ENCODE measurements at places on chromosomes 13 and 19.

DNA sequence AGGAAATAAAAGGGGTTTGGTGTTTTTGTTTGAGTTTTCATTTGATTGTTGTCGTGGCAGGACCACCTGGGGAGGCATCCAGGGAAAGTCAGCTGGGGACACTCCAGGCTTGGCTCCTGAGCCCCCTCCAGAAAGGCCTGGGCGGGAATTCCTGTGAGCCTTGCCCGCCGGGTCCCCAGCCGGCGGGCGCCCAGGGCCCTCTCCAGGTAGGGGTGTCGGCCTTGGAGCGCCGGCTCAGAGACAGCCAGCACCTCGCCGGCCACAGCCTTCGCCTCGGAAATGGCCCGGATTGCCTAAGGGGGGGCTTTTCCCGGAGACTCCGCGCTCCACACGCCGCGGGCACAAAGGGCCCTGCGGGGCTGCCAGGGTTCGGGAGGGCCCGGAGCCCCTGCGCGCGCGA lies 125.0 kb downstream of the TNFRSF19 start:
- DNase-seq: no peak

DNA sequence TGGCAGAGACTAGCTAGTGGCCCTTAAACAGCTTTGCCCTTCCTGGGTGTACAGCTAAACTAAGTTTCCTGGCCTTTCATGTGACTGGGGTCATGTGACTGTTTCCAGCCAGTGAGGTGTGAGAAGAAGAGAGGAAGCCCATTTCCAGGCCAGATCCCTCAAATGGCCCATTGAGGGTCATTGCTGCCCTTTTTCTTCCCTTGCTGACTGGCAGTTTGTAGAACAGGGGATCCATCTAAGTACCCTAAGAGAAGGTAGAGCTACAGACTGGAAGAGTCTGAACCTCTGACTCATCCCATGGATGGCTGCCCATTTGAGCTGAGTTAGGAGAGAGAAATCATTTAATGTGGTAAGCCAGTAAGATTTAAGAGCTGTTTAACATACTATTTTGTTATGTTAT lies 2.8 kb downstream of the SWSAP1 start:
- DNase-seq: peak; percentile 26

GRCh38 chr19:44575116-44575700 lies 38.2 kb upstream of the IGSF23 start:
- DNase-seq: no peak

- no peak for DNase-seq
Measured at GRCh38 chr13:93953841-93954240, 525.6 kb downstream of the DCT start.

- no peak for DNase-seq
Measured at GRCh38 chr19:7907544-7907943, 3.9 kb downstream of the MAP2K7 start.

GRCh38 chr19:38278751-38279150 lies 14.4 kb downstream of the SPINT2 start:
- DNase-seq: no peak

DNA sequence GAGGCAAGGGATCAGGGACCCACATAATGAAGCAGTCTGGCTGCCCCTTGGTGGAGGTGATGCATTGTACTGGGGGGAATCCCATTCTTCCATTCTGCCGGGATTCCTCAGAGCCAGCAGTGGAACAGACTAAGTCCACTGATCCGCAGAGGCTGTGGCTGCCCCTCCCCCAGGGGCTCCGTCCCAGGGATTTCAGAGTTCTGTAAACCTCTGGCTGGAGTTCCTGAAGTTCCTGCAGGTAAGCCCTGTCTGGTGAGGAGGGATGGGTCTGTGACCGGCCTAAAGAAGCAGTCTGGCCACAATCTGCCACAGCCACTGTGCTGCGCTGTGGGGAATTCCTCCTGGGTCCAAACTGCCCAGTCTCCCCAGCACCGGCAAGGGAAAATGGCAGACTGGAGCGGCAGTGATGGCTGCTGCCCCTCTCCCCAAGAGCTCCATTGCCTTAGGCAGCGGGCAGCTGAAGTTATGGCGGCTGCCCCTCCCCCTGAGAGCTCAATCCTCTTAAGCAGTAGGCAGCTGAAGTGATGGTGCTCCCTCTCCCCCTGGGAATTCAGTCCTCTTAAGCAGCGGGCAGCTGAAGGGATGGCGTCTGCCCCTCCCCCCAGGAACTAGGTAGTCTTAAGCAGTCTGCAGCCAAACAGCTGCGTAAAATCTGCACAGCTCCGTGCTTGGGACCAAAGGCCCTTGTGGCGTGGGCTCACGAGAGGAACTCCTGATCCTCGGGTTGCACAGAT lies 155.7 kb downstream of the PCDH17 start:
- no peak for DNase-seq

DNA sequence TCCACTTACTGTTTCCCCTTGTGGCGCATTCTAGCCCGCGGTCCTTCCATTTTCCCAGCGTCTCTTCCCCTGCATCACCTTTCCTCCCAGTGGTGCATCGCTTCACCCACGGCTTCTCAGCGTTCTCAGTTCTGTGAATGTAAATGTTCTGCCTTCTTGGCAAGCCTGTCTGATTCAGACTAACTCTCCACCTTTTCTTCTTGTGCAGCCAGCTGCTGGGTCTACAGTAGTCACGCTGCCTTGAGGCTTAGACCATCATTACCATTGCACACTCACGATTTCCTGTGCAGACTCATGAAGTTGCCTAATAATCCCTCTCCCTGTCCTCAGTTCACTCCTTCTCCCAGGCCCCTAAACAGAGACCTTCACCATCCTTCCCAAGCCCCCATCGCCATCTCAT lies 75.0 kb downstream of the DHRS12 start:
- no peak for DNase-seq

DNA sequence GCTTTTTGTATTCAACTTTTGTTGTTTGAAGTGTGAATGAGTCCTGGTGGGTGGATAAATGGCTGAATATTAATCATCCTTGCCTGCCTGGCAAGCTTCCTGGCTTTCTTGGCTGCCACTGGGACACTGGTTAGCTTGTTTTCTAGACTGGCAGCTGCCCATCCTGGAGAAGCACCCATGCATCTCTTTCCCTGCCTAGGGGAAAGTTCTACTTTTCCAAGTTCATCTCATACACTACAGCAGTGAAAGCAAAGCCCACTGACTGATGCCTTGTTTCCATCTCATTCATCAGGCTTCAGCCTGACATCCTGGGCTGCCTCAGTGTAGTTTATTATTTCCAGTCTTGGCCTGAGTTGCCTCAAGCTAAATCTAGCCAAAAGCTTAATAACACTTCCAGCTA lies 244.8 kb downstream of the PCDH20 start:
- DNase-seq: no peak

- DNase-seq: no peak
Measured at GRCh38 chr19:49883094-49883493, 5.6 kb downstream of the TBC1D17 start.

DNA sequence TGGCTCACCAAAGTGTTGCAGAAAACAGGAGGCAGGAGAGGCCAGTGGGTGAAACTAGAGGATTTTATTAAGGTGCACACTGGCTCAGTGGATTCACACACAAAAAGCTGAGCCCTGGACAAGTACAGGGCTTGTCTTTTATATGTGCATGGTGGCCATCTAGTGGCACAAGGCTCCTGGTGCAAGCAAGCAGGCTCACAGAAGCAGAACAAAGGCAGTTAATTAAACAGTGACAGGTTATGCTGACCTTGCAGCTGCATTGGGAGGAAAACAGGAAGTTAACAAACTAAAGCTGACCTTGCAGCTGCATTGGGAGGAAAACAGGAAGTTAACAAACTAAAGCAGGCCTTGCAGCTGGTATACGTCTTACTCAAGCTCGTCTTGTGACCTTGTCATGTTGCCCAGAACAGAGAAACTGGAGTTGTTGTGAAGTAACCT lies 65.3 kb upstream of the ZNF681 start:
- peak; percentile 29 for DNase-seq

DNA sequence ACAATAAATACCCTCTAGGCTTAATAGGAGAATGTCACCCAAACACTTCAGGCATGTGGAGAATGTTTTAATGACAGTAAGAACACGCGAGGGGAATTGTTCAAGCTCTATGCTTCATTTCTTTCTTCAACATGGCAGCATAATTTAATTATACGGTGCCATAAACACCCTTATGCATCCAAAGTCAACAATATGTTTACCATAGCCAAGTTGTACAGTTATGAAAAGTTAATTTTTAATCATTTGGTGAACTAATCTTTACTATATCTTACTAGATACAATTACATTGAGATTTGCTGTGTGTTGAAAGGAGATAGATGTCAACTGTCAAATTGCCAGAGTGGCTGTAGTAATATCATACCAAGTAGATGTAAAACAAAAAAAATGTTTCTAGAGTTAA lies 185.9 kb upstream of the NBEA start:
- no peak for DNase-seq
